ENCODE measurements at places on chromosomes 1 and 21. TPM values are rescaled to one million over a fixed set of nuclear protein-coding genes. Genes with fewer than 3 reads are reported as not detected.
A peak's percentile ranks its signal among the peaks of the same experiment; 100 is the strongest.

DNA sequence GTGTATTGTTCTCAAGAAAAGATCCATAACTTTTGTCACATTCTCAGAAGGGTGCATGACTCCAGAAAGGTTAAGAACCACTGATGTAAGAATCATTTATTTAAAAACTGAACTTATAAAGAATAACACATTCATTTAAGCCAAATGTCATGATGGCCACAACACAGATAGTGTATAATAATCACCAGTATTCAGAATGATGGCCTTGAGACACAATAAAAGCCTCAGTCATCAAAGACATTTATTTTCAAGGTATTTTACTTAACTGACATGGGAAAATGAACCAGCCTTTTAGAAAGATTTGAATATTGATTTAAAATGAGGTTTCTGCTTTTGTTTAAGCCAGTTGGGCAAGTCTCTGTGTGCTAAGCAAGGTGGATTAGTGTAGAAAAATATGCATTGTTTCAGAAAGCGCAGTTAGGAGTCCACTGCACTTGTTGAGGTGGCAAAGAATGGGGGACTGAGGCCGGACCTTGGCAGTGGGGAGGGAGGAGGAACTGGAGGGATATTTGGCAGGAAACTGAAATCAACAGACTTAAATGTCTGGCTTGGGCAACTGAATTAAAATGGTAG lies 371.9 kb upstream of the ESRRG start:
- H3K4me1 ChIP-seq, result no peaks in the 10 kb centered on the region
- H3K27ac ChIP-seq, result no peak overlapping the region

DNA sequence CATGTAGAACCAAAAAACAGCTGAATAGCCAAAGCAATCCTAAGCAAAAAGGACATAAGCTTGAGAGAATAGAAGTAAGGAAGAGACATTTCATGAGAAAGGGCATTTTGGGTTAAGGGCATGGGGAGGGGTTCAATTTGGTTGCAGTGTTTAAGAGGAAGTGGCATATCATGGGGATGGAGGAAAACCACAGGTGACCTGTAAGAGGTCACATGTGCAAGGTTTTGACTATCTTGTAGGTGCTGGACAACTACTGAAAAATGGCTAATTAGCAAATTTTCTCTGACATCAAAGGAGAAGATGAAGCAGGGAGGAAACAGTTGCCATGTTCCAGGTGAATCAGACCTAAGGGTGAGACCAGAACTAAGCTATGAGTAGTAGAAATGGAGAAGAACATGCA lies 31.3 kb upstream of the ROR1 start:
- no peak overlapping the region for H3K4me3 ChIP-seq
- H3K27me3 ChIP-seq, result no peaks in the 10 kb centered on the region
- no peak for DNase-seq
- H3K36me3 ChIP-seq, result no peaks in the 10 kb centered on the region

- no peaks in the 10 kb centered on the region for H3K4me1 ChIP-seq
- no peak for DNase-seq
- H3K27me3 ChIP-seq, result no peaks in the 10 kb centered on the region
- H3K36me3 ChIP-seq, result no peaks in the 10 kb centered on the region
- no peak overlapping the region for H3K27ac ChIP-seq
Observed at GRCh38 chr1:94183197-94183815, 54.1 kb downstream of the ARHGAP29 start.

DNA sequence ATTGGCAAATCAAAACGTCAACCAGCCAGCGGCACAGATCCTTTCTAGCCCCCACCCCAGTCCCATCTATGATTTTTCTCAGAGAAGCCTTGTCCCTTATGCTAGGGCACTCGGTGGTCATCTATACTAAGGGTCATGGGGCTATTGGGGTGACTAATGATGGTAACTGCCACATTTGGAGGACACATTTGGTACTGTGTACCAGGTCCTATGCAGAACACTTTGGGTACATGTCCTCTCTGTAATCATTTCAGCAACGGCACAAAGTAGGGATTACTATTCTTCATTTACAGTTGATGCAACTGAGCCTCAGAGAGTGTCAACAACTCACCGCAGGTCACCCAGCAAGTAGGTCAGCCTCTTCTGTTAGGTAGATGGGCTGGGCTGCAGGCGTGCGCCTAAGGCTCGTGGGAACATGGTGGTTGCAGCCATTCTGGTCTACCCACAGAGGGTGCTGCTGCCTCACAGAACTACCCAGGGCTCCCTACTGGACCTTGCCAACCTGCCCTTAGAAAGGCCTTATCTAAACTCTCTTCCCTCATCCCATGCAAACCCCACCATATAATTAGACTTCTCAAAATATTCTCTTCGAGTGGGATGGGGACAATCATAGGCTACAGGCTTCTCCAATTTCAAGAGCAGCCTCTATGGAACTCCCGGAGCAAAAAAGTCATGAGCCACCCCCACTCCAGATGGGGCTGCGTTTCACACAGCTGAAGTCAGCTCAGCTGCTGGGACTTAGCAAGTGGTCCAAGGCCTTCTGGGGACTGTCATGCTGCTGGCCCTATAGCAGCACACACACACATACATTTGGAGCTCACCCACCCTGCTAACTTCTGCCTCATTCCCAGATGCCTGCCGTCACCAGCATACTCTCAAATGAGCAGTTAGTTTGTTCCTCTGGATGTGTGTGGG lies 5.8 kb upstream of the SDHB start:
- no peak overlapping the region for H3K4me3 ChIP-seq
- H3K4me1 ChIP-seq, result no peaks in the 10 kb centered on the region
- H3K36me3 ChIP-seq, result no peaks in the 10 kb centered on the region
- H3K27ac ChIP-seq, result no peak overlapping the region
- no peak for DNase-seq

- no peak overlapping the region for H3K27ac ChIP-seq
- H3K4me3 ChIP-seq, result no peak overlapping the region
- no peaks in the 10 kb centered on the region for H3K27me3 ChIP-seq
- no peak for DNase-seq
- H3K36me3 ChIP-seq, result no peaks in the 10 kb centered on the region
Observed at GRCh38 chr21:30714456-30714855, 4.1 kb downstream of the KRTAP21-3 start.

GRCh38 chr1:67683766-67684525 lies 1.1 kb upstream of the GADD45A start:
- no peaks in the 10 kb centered on the region for H3K27me3 ChIP-seq
- peak overlapping the region; percentile 92 for H3K27ac ChIP-seq
- H3K4me1 ChIP-seq, result no peaks in the 10 kb centered on the region

DNA sequence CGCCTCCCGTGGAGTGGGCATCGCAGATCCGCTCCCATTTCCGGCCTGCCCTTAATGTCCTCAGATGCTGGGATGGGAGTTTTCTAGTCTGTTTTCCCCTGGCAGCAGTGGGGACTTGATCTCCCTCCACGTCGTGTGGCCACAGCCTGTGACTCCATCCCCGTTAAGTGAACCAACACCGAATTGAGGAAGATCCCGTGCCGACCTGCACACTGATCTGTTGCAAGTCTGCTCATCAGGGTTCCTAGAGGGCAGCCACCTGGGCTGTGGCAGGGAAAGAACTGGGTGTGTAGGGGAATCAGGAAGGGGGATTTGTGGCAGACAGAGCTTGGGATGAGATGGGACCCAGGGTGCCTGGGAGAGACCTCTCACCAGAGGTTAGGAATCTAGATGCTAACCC lies 23.3 kb upstream of the CDK18 start:
- no peaks in the 10 kb centered on the region for H3K36me3 ChIP-seq
- DNase-seq, result no peak
- no peaks in the 10 kb centered on the region for H3K4me1 ChIP-seq

DNA sequence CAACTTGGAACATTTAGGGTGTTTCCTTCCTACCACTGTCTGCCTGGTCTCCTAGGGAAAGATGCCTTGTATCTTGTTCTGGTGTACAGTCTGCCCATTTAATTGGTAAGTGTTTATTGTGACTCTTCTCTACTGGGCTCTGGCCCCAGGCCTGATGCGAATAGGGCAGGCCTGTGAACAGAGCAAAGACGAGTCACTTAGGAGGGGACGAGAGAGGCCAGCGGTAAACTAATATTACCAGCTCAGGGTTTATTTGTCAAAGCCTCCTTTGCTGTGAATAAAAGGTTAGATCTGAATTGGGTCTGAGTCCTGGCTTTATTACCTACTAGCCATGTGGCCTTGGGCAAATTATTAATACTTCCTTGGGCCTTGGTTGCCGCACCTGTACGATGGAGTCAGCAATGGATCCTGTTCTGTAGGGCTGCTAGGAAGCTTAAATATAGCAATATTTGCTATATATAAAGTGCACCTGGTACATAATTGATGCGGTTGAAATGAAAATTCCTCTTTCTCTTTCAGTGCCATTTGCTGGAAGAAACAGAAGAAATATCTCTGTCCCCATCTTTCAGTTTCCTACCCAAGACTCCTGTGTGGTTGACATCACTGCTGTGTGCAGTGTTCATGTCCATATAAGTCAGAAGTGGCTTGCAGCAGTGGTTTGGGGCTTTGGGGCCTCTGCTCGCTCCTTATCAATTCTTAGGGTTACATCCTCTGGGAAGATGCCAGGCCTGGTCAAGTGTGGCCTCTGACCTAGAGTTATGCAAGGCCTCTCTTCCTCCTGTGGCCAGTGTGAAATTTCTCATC lies 32.4 kb downstream of the MAPKAPK2 start:
- no peaks in the 10 kb centered on the region for H3K36me3 ChIP-seq
- H3K27ac ChIP-seq, result no peak overlapping the region
- no peaks in the 10 kb centered on the region for H3K27me3 ChIP-seq

- no peaks in the 10 kb centered on the region for H3K27me3 ChIP-seq
- H3K27ac ChIP-seq, result no peak overlapping the region
- no peaks in the 10 kb centered on the region for H3K4me1 ChIP-seq
- no peak for DNase-seq
Observed at GRCh38 chr1:165298203-165298820, 58.2 kb downstream of the LMX1A start.

DNA sequence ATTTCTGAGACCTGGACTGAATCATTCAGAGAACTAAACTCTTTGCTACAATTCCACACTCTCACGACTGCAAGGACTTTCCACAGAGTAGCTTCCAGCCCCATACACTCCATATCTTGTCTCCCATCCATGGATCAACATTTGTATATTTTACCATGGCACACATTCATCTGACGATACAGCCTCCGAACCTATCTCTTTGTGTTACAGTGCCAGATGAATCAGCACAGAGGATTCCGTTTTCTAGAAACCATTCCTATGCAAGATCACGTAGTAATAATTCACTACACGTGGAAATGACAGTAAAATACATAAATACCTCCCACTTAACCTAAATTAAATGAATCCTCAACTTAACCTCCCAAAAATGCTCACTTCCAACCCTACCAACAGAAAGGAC lies 110.0 kb upstream of the PRDX6 start:
- H3K36me3 ChIP-seq, result no peaks in the 10 kb centered on the region
- no peaks in the 10 kb centered on the region for H3K27me3 ChIP-seq
- H3K4me1 ChIP-seq, result no peaks in the 10 kb centered on the region
- DNase-seq, result no peak
- H3K4me3 ChIP-seq, result no peak overlapping the region

GRCh38 chr21:43953021-43953420 lies 59.1 kb upstream of the TRAPPC10 start:
- no peak overlapping the region for H3K4me3 ChIP-seq
- no peaks in the 10 kb centered on the region for H3K27me3 ChIP-seq
- no peaks in the 10 kb centered on the region for H3K4me1 ChIP-seq
- H3K36me3 ChIP-seq, result no peaks in the 10 kb centered on the region
- DNase-seq, result no peak
- no peak overlapping the region for H3K27ac ChIP-seq

DNA sequence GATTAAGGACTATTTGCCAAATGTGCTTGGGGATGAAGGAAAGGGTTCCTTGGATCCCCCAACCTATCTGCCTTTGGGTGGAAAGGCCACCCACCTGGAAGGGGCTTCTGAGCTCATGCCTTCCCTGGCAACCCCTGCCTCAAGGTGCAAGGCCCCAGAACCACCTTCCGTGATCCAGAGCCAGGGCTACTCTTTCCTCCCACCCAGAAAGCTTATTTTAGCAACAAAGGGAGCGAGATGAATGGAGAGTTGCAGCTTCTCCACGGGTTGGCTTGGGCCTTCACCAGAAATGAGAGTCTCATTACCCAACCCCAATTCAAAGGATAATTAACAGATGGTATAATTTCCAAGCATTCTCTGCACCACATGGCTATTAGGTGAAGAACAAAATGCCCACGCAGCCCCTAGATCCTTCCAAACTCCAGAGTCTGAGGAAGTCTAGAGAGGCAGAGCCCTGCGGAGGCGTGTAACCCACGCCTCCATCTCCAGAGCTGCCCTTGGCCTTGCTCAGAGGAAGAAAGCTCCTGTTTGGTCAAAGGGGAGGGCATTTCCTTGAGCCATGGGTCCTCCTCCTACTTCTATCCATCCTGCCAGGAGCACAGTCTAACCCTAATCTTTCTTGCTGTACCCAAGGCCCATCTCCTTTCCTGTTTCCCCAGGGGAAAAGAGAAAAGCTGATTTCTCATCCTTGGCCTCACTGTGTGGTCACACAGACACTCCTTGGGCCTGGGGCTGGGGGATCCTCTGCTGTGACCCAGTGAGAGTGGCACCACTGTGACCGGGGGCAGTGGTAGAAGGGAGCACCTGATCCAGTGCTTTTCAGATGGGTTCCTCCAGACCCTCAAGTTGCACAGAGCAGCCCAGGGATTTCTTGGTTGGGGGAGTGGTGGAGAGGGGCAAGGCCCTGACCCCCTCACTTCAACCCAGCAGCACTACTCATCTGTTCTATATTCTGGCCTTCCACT lies 1.7 kb upstream of the CELSR2 start:
- H3K4me3 ChIP-seq, result no peak overlapping the region
- H3K27me3 ChIP-seq, result no peaks in the 10 kb centered on the region
- H3K27ac ChIP-seq, result no peak overlapping the region

DNA sequence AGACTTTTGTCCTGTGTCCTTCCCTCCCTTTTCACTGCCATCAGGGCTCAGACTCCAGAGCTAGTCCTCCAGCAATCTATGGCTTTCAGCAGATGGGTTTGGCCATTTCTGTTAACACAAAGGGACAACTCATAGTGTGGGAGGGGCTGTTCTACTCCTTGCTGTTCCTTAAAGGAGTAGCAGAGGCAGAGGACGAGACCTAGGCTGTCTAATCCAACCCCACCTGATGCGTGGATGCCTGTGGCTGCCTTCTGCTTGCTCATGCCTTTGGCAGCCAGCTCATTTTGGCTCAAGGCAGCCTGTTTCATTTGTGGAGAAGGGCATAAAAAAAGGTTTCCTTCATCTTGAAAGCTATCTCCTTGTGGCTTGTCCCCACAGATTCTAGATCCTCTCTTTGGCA lies 27.0 kb downstream of the MFSD2A start:
- no peaks in the 10 kb centered on the region for H3K4me1 ChIP-seq
- H3K27ac ChIP-seq, result no peak overlapping the region

GRCh38 chr1:27968692-27969091 lies 8.9 kb downstream of the XKR8 start:
- H3K27me3 ChIP-seq, result no peaks in the 10 kb centered on the region
- DNase-seq, result no peak
- H3K27ac ChIP-seq, result no peak overlapping the region
- H3K36me3 ChIP-seq, result no peaks in the 10 kb centered on the region
- H3K4me1 ChIP-seq, result no peaks in the 10 kb centered on the region
- no peak overlapping the region for H3K4me3 ChIP-seq

PLEKHM2 gene
- 39.1 TPM for total RNA-seq

AADACL4 gene
- 0.14 TPM for total RNA-seq

G0S2 gene
- total RNA-seq, result 13.2 TPM

CLIC6 gene
- under 0.01 TPM for total RNA-seq

GBP6 gene
- not detected for total RNA-seq

CYP2J2 gene
- total RNA-seq, result 0.28 TPM

RHEX gene
- total RNA-seq, result 6.4 TPM

KRTAP11-1 gene
- not detected for total RNA-seq

VCAM1 gene
- 46.8 TPM for total RNA-seq

FAF1 gene
- total RNA-seq, result 77.2 TPM

ACTL8 gene
- not detected for total RNA-seq
